Progenitor cell of endocrine pancreas (in vitro differentiated cells): ENCODE measurements at places on chromosomes 16 and 17.

DNA sequence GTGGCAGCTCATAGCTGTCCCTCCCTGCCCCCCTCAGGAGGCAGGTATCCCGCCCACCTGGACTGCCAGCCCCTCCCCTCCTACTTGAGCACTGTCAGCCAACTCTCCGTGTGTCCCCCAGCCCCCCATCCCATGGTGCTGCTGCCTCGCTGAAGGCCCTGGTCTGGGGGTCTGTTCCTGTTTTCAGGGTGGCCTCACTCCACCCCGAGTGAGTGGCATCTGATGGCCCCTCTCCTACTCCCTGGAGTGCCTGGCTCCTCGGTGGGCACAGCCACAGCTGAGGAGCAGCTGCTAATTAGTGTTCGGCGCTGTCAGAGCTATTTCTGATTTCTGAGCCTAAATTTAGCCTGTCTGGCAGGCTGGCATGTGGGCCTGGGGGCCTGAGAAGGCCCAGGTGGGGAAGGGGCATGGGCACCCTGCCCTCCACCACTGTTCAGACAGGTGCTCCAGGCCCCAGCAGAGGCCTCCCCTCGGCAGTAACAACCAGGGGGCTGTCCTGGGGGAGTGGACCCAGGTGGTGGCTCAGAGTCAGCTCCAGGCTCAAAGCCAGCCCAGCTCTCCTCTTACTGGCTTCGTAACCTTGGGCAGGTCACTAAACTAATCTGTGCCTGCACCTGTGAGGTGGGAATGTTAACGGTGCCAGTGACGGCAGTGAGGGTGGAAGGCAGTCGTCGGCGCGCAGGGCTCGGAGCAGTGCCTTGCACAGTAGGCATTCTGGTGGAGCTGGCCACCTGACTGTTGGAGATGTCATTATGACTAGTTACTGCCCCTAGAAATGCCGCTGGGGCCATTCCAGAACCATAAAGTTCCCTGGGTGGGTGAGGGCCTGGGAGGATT is 6.5 kb downstream of the FMNL1 start:
- no peak for DNase-seq

GRCh38 chr17:50050431-50051032 is 5.4 kb upstream of the ITGA3 start:
- no peak for DNase-seq

DNA sequence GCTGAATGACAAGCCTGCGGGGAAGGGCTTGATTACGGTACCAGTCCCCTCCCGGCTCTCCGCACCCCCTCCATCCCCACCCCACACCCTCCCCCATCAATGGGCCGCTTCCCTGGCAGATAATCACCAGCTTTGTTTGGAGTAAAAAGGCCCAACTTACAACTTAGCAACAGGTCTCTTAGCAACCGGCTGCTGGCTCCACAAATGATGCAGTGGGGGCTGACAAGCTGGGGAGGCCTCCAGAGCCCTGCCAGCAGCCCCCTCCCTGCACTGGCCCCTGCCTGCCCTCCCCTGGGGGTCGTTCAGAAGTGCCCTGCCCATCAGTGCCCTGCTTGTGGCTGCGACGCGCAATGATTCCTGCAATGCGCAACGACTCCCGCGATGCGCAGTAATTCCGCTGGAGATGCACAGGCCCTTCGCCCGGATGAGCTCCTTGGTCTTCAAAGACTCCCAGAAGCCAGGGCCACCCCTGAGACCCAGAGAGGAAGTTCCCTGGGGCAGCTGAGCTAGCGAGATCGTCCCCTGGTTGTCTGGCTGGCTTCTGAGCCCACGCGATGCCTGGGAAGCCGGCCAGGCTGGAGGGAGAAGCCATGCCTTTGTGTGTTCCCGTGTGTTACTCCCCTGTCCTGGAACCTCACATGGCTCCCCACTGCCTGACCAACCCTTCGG is 23.3 kb downstream of the CPNE2 start:
- DNase-seq, result no peak

DNA sequence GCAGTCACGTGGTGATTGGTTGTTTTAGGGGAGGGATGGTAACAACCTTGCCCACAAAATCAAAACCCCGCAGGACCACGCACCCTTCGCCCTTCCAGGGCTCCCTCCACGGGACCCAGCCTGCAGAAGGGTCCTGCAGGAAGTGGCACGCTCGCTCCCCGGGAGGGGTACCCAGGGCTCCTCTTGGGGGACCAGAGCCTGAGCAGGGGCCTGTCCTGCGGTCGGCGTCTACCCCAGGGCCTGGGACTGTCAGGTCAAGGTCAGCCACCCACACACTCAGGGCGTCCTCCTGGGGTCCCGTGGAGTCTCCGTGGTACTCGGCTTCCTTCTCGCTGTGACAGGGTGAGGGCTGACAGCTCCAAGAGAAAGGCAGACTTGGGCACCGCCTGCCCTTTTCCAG is 33.9 kb downstream of the ZNF469 start:
- no peak for DNase-seq

DNA sequence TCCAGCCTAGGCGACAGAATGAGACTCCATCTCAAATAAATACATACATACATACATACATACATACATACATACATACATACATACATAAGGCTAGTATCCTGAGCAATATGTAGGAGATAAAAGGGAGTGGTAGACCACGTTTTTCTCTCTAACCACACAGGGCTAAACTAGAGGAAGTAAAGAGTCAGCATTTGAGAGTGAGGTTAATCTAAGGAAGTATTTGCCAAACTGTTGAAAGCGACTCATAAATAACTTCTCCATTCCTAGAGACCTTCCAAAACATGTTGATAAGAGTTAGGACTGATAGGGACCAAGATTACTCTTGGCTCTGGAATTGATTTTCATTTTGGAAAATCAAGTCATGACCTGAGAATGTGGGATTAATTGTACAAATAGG is 68.9 kb downstream of the NEUROD2 start:
- no peak for DNase-seq

DNA sequence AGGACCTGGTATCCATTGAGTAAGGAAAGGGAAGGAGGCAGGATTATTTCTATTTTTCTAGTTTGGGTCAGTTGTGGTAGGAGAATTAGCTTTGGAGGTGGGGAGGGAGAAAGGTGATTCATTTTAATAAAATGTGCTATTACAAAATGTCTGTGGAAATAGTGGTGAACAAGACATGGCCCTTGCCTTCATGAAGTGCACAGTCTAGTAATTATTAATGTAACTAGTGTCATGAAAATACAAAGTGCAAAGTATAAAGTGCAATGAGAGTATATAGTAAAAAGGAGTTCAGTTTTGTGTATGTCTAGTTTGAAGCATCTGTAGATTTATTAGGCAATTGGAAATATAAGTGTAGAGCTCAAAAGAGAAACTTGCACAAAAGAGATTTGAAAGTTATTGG is 11.9 kb downstream of the NFATC3 start:
- no peak for DNase-seq

GRCh38 chr16:17532338-17532995 is 61.7 kb upstream of the XYLT1 start:
- no peak for DNase-seq

GRCh38 chr17:49696233-49696761 is 11.5 kb downstream of the SLC35B1 start:
- DNase-seq, result no peak
